ENCODE measurements at places on chromosomes 2 and 18. TPM values are rescaled to one million over a fixed set of nuclear protein-coding genes. Genes with fewer than 3 reads are reported as not detected.

The AMER3 gene
- total RNA-seq = not detected

DNA sequence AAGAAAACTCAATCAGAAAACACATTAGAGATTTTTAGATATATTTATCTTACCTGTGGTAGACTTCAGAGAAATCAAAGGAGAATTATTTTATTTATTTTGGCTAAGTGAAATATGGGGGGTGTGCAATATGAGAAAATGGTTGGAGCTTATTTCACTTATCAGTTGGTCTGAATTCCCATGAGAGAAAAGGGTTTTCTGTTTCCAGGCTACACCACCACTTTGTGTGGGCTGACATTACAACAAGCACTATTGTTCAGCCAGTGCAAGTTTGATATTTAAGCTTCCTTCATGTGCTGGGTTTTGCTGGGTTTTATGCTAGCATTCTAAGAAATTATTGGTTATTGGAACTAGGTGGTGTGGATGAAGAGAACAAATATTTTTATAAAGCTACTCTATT is 33.5 kb downstream of the RMND5A start:
- no peak for DNase-seq

DNA sequence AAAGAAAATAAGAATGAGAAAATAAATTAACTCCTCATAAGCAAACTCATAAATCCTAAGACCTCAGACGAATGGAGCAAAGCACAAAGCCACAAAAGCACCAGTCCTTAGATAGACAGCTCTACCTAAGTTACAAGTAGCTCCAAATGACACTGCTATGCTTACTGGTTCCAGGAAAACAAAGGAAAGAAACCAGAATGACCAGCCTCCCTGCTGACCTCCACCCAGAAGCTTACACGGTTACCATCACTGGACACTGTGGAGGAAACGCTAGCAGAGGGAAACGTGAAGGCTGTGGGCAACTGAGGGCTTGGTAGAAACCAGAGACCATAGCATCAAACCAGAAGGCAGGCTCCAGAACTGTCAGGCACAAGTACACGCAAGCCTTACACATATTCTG is 67.8 kb downstream of the STK39 start:
- DNase-seq = no peak

The FAM237A gene
- not detected for total RNA-seq

- DNase-seq = no peak
These were observed 71.3 kb downstream of the VWA3B start for GRCh38 chr2:98158305-98158704.
